ENCODE measurements at places on chromosomes 6 and 20.

- DNase-seq, result no peak
Observed at GRCh38 chr20:32050851-32051556, 1.0 kb upstream of the HCK start.

DNA sequence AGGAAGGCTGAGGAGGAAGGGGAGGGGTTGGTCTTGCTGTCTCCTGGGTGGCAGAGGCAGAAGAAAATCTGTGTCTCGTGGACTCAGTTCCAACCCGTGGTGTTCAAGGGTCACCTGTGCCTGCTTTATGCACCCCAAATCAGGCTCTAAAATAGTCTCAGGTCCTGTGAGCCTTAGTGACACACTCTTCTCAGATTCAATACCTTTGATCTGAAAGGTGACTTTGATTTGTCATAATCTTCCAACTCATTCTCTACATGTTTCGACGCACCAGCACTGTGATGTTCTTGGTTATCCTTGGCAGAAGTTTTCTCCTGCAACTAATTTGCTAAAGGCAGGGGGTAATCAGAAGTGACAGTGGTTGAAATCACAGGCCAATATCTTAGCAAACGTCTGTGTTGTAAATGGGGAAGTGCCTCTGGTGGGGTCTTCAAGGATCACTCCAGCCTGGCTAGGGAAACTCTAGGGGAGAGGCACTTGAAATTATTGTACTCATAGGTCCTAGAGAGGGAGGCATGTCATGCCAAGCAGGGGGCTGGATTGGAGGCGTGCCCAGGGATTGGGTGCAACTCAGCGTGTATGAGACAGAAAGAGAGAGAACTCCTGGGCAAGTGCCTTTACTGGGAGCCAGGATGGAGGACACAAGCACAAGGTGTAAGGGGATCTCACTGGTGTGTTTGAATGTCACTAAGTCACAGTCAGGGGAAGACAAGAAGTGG, 19.0 kb upstream of the PRND start:
- DNase-seq, result no peak

DNA sequence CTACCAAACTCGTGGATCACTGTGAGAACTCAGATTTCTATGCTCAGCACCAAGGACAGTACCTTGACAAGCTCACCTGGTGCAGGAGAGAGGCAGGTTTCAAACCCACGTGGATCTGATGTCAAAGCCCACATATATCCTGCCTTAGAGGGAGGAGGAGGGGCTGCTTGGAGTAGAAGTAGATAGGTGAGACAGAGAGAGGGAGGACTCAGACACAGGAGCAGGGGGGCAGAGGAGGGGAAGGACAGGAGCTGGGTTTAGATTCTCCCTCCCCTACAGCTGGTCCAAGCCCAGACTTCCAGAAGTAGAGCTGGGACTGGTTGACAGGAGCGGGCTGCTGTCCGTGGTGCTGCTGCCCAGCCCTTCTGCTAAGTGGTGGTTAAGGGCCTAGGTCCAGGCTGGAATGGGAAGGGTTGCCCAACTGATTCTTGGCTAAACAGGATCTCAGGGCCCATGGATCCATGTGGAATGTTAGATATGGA, 77.5 kb downstream of the CDH22 start:
- no peak for DNase-seq

- DNase-seq, result no peak
Observed at GRCh38 chr6:31966997-31967925, 4.7 kb downstream of the DXO start.

DNA sequence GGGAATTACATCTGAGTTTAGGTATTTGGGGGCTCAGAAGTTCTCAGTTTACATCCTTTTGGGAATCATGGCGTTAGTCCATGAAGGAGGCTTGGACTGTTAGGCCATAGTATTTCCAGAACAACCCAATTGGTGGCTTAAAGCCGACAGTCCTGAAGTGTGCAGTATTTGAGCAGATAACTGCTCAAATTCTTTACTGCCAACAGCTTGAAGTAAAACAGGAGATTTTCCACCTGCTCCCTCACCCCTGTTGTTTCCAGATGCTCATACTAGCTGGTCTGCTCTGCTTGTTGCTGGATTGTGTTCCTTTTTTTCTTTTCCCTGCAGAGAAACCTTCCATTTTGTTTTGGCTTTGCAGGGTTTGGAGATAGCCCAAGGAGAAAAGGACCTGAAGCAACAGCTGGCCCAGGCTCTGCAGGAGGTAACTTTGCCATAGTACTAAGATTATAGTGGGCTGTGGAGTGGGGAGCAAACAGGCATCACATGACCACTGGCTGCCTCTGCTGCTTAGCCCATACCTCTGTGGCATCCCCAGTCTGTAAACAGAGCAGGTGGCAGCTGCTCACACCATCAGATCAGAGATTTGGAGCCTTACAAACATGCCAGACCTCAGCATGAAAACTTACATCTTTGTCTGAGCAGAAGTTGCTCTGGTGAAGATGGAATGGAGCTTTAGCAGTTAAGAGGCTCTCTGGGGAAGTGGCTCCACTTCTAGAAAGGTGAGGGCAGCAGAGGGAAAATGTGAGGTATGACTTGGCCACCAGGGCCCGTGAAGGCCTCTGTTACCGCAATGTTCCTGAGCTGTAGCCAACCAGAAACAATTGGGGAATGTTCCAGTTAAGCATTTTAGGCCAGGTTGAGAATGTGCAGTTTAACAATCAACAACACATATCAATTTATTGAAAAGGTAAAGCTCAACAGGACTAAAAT, 17.6 kb downstream of the RNF8 start:
- DNase-seq, result no peak

DNA sequence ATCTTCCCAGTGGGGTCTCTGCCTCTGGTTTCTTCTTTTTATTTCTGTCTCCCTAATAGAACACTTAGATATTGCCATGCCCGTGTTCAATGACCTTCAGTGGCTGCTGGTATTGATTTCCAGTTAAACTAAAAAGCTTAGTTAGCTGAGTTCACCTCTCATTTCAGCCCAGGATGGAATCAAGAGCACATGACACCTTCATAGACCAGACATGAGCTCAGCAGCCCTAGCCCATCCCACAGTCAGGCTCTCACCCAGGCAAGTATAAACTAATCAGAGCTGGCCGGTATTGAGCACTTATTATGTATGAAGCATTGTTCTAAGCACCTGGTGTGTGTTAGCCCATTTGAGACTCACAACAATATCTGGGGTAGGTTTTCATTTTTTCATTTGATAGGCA, 33.7 kb upstream of the PLEKHG1 start:
- DNase-seq, result no peak

DNA sequence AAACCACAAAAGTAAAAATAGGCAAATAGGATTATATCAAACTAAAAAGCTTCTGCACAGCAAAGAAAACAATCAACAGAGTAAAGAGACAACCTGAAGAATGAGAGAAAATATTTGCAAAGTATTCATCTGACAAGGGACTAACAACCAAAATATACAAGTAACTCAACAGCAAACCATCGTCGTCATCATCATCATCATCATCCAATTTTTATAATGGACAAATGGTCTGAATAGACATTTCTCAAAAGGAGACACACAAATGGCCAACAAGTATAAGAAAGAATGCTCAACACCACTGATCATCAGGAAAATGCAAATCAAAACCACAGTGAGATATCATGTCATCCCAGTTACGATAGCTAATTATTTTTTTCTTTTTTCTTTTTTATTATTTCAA, 62.0 kb downstream of the ANKEF1 start:
- DNase-seq, result no peak

DNA sequence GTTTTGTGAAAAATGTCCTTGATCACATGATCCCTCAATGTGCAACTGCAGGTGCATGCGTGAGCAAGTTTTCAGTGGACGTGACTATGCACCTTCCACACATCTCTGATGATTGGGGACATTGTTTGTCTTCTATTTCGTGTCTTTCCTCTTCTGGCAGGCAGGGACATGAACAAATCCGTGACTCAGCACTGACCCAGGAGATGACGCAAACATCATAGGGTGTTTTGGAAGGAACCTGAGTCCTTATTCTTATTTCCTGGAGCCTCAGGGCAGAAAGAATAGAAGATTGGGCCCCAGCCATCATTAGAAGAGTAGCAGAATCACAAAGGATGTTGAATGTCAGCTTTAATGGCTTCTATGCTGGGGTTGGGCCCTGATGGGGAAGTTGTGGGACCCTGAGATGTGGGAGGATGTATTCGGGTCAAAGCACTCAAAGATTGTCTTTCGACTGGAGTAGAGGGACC, 11.9 kb upstream of the SIRPD start:
- no peak for DNase-seq

GRCh38 chr20:8837396-8837795, 231.5 kb upstream of the PLCB4 start:
- no peak for DNase-seq

DNA sequence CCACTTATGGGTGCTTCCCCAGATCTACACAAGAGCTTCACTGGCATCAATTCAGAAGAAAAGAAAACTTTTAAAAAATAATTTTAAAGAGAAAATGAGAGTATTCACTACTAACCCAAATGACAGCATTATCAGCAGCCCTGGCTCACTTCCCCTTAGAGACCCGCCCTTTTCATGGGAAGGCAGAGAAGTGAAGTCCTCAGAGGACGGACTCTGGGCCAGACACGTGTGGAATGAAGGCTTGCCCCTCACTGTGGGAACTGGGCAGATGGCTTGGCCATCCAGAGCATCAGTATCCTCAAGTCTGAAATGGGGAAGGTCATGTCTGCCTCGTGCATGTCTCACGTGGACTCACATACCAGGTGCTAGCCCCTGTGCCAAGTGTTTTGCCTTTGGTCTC, 63.5 kb downstream of the JAG1 start:
- DNase-seq, result no peak

- DNase-seq, result no peak
Observed at GRCh38 chr6:154432533-154433476, 76.2 kb upstream of the IPCEF1 start.

DNA sequence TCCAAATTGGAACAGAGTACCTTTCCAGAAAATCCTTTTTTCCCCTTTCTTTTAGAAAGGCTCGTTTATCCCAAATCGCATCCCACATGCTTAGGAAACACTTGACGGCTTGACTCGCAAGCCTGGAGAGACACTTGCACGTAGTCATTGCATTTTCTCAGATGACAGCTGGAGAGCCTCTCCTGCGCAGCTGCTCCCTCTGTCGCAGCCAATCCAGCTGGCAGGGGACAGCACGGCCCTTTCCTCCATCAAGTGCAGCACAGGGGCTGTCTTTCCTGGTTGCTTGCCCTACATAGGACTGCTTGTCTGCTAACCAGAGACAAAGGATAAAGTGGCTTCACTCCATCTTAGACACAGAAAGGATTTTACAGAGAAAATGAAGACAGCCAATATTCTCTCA, 77.6 kb upstream of the RGS17 start:
- no peak for DNase-seq

DNA sequence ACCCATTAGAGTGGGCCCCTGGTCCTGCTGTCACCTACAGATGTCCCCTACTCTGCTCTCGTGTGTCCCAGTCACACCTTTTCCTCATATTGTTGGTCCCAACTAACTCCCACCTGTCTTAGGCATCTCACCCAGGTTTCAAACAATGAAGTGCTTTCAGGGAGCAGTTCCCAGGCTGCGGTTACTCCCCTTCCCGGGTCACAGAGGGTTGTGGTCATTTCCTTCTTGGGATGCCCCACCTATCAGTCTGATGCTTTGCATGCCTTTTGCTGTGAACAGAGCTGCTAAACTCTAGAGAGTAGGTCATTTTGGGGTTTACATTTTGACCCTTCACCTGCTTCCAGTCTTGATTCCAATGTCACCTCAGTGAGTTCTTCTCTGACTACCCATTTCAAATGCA, 181.6 kb downstream of the CDC5L start:
- DNase-seq, result no peak

- DNase-seq, result no peak
Observed at GRCh38 chr6:152723398-152723797, 25.7 kb downstream of the MYCT1 start.

DNA sequence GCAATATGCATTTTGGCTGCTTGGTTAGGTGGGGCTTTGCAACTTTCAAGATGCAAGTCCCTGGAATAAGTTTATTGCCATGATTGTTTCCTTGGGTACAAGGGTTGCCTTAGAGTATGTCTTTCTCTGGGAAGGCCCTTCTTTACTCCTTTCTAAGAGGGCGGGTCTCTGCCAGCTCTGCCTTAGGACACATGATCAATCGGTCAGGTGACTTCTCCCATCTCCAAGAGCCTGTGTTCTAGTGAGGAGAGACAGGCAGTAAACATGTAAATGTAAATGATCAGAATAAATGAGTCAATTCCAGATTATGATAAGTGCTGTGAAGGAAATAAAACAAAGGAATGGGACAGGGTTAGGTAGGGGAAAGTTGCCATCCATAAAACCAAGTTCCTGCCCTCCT, 43.2 kb upstream of the BCAS1 start:
- DNase-seq, result no peak

DNA sequence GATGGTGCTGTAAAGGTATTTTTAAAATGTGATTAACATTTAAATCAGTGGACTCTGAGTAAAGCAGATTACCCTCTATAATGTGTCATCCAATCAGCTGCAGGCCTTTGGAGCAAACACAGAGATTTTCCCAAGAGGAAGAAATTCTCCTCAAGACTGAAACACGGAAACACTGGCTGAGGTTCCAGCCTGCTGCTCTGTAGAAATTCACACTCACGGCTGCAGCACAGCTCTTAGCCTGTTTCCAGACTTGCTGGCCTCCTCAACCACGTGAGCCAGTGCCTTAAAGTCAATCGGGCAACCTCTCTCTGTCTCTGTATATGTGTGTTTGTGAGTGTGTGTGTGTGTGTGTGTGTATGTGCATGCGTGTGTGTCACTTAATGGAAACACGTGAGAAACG, 41.1 kb downstream of the PDE10A start:
- no peak for DNase-seq

- no peak for DNase-seq
Observed at GRCh38 chr6:10410207-10411050, 4.4 kb downstream of the TFAP2A start.

- DNase-seq, result no peak
Observed at GRCh38 chr6:21603082-21603952, 9.8 kb downstream of the SOX4 start.

GRCh38 chr6:163243692-163244589, 170.6 kb upstream of the QKI start:
- DNase-seq, result no peak

GRCh38 chr20:63089051-63089907, 82.5 kb upstream of the BHLHE23 start:
- DNase-seq, result no peak

GRCh38 chr6:27743787-27744186, 168.4 kb downstream of the OR2B2 start:
- DNase-seq, result no peak

- DNase-seq, result no peak
Observed at GRCh38 chr6:27314046-27314445, 2.0 kb upstream of the POM121L2 start.

GRCh38 chr6:51265426-51265825, 446.8 kb downstream of the TFAP2B start:
- no peak for DNase-seq

GRCh38 chr6:27375613-27376079, 12.9 kb upstream of the ZNF391 start:
- DNase-seq, result no peak

GRCh38 chr20:9129756-9130155, 60.9 kb downstream of the PLCB4 start:
- no peak for DNase-seq

DNA sequence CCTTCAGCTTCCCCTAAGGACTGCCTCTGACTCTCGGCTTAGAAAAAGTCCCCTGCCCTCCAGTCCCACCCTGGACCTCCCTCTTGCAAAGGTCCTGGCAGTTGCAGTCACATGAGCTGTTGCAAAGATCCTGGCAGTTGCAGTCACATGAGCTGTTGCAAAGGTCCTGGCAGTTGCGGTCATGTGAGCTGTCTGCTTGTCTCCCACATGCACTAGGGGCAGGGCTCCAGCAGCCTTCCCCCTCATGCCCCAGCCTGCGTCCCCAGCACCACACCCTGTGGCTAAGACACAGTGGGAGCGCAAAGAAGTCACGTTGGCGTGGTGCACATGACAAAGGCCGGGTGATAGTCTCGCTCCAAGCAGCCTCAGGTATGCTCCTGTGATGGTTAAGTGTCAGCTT, 82.9 kb downstream of the ZNF217 start:
- DNase-seq, result no peak
